ENCODE measurements at places on chromosomes 12 and 14.

DNA sequence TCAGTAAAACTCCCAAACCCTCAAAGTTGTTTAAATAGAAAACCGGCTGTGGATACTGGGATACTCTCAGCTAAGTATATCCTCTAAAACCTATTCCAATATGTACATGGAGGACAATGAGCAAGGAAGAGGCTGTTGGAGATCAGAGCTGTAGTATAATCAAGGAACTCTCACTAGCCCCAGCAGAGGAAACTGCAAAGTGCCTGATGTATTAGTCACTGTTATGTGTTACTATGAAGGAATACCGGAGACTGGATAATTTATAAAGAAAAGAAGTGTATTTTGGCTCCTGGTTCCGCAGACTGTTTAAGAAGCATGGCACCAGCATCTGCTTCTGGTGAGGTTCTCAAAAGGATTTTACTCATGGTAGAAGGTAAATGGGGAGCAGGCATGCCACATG, 65.6 kb upstream of the RPL10L start:
- no peak for DNase-seq

GRCh38 chr12:127169321-127170181, 1097.4 kb upstream of the TMEM132C start:
- DNase-seq = no peak

DNA sequence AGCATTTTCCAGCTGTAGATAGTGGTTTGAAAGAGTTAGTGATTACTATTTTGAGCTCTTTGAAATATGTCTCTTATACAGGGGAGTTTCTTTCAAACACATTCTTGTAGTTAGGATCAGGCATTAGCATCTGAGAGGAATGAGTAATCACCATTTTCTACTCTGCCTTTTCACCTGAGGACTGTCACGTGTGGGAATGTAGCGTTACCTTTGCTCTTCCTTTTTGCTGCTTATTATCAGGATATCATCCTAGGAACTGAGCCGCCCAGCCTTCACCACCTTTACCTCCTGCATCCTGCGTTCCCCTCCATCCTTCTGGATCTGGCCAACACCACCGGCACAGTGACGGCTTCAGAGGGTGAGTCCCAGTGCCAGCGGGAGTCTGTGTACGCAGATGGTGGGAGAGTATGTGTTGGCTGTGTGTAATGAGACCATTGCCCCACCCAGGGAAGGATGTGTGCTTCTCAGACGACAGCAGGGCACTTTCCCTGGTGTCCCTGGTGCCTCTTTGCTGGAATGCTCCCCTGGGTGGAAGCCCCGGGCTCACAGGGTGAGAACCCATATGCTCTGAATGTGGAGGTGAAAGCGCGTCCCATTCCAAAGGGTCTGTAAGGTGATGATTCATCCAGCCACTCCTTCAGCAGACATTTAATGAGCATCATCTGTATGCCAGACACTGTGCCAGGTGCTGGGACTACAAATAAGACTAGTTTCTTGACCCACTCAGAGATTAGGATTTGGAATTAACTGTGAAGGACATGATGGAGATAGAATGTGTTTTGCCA, 27.5 kb downstream of the GSG1 start:
- no peak for DNase-seq

GRCh38 chr14:26905229-26905628, 307.4 kb upstream of the NOVA1 start:
- no peak for DNase-seq

- no peak for DNase-seq
Observed at GRCh38 chr12:123131291-123131832, 19.5 kb downstream of the PITPNM2 start.

GRCh38 chr12:89192429-89192828, 159.9 kb downstream of the DUSP6 start:
- no peak for DNase-seq

GRCh38 chr12:6699259-6699988, 1.2 kb downstream of the PIANP start:
- DNase-seq = no peak

DNA sequence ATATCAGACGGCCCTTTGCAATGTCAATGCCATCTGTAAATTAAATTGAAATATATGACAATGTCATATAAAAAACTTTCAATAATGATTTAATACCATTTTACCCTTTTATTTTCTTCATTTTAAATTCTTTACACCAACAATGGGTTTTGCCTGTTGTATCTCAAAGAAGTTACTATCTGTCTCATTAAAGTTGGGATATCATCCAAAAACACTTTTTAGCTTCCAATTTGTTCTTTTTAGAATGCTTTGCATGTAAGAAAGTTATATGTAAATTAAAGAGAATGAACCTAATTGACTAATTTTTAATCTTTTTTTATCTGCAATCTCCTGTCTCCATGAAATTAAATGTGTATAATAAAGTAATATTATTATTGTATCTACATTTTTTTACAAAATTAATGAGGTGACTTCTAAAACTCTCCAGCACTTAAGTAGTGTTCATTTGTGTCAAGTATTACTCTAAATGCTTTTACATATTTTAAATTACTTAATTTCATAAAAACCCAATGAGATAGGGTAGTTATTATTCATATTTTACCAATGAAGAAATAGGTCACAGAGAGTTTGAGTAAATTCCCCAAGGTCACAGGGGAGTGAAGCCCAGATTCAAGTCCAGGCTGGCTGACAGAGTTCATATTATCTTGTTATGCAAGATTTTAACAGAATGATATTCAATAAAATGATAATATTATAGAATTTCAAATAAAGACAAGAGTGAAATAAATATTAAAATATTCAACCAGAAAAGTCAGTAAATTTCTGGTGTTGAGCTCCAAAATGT, 673.0 kb upstream of the FLRT2 start:
- no peak for DNase-seq

GRCh38 chr14:28493516-28493915, 273.1 kb upstream of the FOXG1 start:
- no peak for DNase-seq

GRCh38 chr12:89433634-89434033, 81.3 kb upstream of the DUSP6 start:
- no peak for DNase-seq
